ENCODE measurements at places on chromosomes 5 and 9.

DNA sequence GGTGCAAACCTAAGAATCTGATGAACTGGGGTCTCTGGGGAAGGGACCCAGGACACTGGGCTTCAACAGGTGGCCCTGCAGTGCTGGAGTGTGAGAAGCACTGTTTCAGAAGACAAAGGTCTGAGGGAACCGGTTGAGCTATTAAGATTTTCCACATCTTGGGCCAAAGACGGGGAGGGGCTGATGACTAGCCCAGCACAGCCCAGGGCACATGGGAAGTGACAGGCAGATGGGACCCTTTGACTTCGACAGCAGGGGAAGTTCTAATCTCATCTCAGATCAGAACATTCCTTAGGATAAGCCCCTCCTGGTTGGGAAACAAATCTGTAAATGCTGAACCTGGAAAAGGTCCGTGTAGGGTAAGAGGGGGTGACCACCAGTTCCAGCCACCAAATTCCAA lies 67.4 kb downstream of the RAPGEF1 start:
- DNase-seq, result no peak

DNA sequence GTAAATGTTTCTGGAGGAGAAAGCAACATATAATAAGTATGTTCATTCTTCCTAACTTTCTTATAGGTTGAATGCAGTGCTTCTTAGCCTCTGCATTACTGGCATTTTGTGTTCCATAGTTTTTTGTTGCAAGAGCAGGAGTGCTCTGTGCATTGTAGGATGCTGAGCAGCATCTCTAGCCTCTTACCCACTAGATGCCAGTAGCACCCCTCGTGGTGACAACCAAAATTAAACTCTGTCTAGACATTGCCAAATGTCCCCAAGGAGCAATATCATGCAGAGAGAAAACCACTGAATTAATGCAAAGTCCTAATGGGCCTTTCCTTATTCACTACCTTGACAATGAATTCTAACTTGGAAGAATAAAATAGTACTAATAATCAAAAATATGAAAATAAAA lies 147.0 kb downstream of the GLIS3 start:
- DNase-seq, result no peak

DNA sequence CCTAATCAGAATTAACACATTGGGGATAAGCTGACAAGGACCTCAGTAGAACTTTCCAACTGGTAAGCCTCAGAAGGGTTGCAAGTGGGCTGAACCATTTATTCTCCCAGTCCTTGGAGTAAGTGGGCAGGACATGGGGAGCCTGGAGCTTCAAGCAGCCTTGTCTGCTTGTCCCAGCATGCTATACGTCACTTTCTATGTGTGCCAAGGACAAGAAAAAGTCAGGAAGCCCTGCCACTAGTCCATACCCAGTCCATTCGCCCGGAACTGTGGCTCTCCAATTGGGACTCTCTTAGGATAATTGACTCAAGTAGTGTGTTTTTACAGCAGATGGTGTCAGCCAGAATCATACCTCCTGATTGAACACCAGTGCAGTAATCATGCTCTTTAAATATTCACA lies 62.6 kb upstream of the FRRS1L start:
- no peak for DNase-seq

- no peak for DNase-seq
Measured at GRCh38 chr5:7464182-7464581, 68.2 kb downstream of the ADCY2 start.

- no peak for DNase-seq
Measured at GRCh38 chr5:68710514-68710913, 383.3 kb upstream of the SLC30A5 start.

Data from T1000 (cell line).